ENCODE measurements at places on chromosomes 12 and 14.

DNA sequence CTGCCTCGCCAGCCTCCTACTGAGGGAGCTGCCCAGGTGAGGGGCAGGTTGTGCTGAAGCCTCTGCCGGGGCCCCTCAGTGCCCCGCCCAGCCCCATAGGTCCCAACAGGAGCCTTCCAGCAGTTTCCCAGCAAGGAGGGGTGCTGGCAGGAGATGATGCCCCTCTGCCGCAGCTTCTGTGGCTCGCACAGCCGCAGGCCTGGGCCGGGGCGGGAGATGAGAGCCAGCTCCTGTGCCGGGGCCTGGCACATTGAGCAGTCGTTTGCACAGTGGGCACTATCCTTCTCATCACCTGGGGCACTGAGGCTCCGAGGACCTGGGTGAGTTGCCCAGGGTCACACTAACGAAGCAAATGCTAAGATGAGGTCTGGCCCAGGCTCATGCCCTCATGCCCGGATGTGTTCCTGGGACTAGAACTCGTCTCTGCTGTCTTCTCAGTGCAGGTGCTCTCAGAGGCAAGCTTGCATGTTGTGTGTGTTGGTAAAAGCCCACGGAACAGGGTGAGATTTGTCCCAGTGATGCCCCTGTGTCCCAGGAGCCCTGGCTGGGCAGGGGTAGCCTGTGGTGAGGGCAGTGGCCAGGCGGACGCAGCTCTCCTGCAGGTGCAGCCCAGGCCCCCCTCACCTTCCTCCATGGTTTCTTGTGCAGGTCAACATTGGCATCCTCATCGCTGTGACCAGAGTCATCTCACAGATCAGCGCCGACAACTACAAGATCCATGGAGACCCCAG lies 177.5 kb downstream of the ADGRD1 start:
- DNase-seq = no peak
- no peaks in the 10 kb centered on the region for H3K4me1 ChIP-seq
- H3K36me3 ChIP-seq = no peaks in the 10 kb centered on the region
- no peak overlapping the region for H3K27ac ChIP-seq
- H3K27me3 ChIP-seq = no peaks in the 10 kb centered on the region

DNA sequence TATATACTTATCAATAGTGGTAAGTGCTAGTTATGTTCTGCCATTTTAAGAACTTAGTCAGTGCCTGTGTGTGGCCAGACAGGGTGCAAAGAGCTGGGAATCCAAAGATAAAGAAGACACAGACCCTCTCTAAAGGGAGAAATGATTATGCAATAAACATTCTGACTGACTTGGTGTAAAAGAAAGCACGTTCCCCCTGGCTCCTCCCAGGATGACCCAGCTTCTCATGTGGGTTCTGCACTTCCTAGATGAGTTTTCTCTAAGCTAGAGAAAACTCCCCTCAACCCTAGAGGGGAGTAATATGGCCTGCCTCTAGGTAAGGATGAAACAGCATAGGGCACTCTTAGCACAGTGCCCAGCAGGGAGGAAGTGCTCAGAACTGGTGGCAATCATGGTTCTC lies 231.2 kb downstream of the VRK1 start:
- H3K27ac ChIP-seq = no peak overlapping the region
- H3K36me3 ChIP-seq = no peaks in the 10 kb centered on the region
- DNase-seq = no peak
- H3K27me3 ChIP-seq = no peaks in the 10 kb centered on the region
- no peak overlapping the region for H3K4me3 ChIP-seq

- peaks cover 10% of the 10 kb centered on the region for H3K4me1 ChIP-seq
- H3K4me3 ChIP-seq = no peak overlapping the region
- no peaks in the 10 kb centered on the region for H3K27me3 ChIP-seq
- no peak overlapping the region for H3K27ac ChIP-seq
Measured at GRCh38 chr12:42450248-42450647, 124.3 kb downstream of the PPHLN1 start.

GRCh38 chr14:93023039-93023438 lies 92.7 kb downstream of the ITPK1 start:
- H3K36me3 ChIP-seq = no peaks in the 10 kb centered on the region
- no peak overlapping the region for H3K4me3 ChIP-seq
- no peaks in the 10 kb centered on the region for H3K4me1 ChIP-seq
- no peaks in the 10 kb centered on the region for H3K27me3 ChIP-seq
- peak; percentile 36 for DNase-seq
- peak overlapping the region; percentile 63 for H3K27ac ChIP-seq

DNA sequence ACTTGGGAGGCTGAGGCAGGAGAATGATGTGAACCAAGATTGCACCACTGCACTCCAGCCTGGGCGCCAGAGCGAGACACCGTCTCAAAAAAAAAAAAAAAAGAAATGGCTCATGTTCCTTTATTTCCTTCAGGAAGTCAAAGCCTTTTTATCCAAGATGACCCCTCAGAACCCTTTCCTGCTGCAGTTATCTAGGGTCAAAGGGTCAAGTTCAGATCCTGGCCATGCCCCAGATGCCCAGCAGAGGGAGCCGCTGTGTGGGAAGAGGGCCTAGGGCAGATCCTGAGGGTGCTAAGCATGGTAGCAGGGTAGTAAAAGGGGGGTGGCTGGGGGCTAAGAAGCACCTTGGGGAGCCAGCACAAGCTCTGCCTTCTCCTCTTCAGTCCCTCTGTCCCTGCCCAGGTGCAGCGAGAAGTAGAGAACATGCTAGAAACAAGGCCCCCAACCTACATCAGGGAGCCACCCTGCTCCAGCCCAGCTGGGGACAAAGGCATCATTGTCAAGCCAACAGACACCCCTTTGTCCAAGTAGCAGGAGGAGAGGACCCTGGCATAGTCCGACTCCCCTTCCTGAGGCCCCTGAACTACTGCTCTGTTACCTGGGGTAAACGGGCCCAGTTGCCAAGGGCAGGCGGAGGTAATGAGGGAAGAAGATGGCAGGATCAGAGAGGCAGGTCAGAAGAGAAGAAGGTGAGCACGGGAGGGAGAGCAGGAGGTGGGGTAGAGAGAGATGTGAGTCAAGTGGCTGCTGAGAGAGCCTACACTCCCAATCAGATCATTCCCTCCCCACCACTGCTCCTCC lies 6.5 kb downstream of the NFE2 start:
- H3K4me1 ChIP-seq = 0 out of 2 replicates have a peak, but pooled peaks cover 7% of the 10 kb centered on the region
- no peaks in the 10 kb centered on the region for H3K27me3 ChIP-seq
- peak; percentile 78 for DNase-seq
- H3K36me3 ChIP-seq = no peaks in the 10 kb centered on the region

DNA sequence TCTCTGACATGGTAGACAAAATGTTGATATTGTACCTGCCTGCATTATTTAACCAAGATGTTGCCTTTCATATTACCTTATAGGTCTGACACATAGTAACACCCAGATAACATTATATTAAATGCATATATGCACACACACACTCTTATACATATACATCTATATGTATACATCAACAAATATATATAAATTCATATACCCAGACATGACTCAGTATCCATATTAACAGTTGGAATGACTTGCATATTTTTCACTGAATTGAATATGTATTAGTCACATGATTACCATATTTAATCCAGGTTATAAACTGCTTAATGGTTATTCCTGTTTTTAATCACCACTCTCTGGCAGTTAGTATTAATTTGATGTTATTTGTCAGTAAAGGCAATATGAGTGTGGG lies 85.2 kb downstream of the PAX9 start:
- no peaks in the 10 kb centered on the region for H3K27me3 ChIP-seq
- H3K4me3 ChIP-seq = no peak overlapping the region
- no peaks in the 10 kb centered on the region for H3K36me3 ChIP-seq
- no peak for DNase-seq

DNA sequence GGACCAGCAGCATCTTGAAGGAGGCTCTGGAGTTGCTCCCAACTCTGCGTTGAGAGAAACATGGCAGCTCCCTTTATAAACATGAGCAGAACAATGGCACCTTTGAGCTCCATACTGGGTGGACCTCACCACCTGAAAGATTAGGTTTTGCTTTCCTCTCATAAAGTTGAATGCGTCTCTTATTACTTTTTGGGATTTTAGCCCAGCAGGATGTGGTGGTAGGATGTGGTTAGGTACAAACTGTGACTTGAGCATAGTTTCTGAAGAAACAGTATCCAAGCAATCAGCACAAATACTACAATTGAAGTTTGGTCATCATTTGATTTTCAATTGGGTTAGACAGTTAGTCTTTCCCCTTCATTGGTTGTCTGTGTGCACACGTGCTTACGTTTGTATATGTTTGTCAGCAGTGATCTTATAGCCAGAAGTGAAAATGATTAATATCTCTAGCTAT lies at the start of gene PRR4:
Gene PRR4 (minus strand): TSS at position 51 of the 454 bp plus-strand sequence. CDS start 38 bp downstream, at position 13.
- no peak for DNase-seq
- H3K4me3 ChIP-seq = no peak within 1 kb of the TSS
- no peak within 1 kb of the TSS for H3K27ac ChIP-seq
- H3K36me3 ChIP-seq = no peaks in the 10 kb centered on the region

DNA sequence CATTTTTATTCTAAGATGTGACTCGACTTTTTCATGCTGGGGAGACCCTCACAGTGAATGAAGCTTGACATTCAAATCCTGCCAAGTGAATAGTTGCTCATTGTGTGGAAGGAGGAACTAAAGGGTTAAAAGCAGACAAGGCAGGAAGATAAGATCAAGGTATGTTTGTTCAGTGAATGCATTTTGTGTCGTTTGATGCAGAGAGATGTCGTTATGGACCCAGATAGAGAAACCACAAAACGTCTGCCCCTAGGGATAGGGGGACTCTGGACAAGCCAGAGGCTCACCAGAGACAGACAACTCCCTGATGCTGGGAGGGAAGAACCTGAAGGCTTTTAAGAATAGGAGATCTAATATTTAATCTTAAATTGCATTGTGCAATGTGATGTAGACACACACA lies 72.5 kb upstream of the MYL2 start:
- no peaks in the 10 kb centered on the region for H3K36me3 ChIP-seq
- no peak overlapping the region for H3K27ac ChIP-seq
- peaks cover 9% of the 10 kb centered on the region for H3K4me1 ChIP-seq
- no peak overlapping the region for H3K4me3 ChIP-seq
- H3K27me3 ChIP-seq = no peaks in the 10 kb centered on the region

- H3K36me3 ChIP-seq = no peaks in the 10 kb centered on the region
- H3K27me3 ChIP-seq = no peaks in the 10 kb centered on the region
- peak overlapping the region; percentile 17 for H3K27ac ChIP-seq
- no peak overlapping the region for H3K4me3 ChIP-seq
- DNase-seq = no peak
Measured at GRCh38 chr14:105502446-105503295, 11.6 kb downstream of the TEDC1 start.

- H3K27me3 ChIP-seq = no peaks in the 10 kb centered on the region
- no peaks in the 10 kb centered on the region for H3K36me3 ChIP-seq
- no peak overlapping the region for H3K4me3 ChIP-seq
- H3K4me1 ChIP-seq = no peaks in the 10 kb centered on the region
- no peak overlapping the region for H3K27ac ChIP-seq
Measured at GRCh38 chr12:66753810-66754209, 74.9 kb upstream of the GRIP1 start.

GRCh38 chr12:58883576-58884334 lies 36.5 kb downstream of the LRIG3 start:
- no peak overlapping the region for H3K4me3 ChIP-seq
- H3K36me3 ChIP-seq = no peaks in the 10 kb centered on the region
- no peak for DNase-seq
- no peaks in the 10 kb centered on the region for H3K4me1 ChIP-seq
- H3K27ac ChIP-seq = no peak overlapping the region

- no peak overlapping the region for H3K4me3 ChIP-seq
- H3K36me3 ChIP-seq = no peaks in the 10 kb centered on the region
- no peaks in the 10 kb centered on the region for H3K27me3 ChIP-seq
- H3K4me1 ChIP-seq = peaks cover 14% of the 10 kb centered on the region
- no peak overlapping the region for H3K27ac ChIP-seq
Measured at GRCh38 chr12:50059440-50060119, 2.2 kb downstream of the ASIC1 start.

- no peak overlapping the region for H3K27ac ChIP-seq
- H3K4me3 ChIP-seq = no peak overlapping the region
- no peak for DNase-seq
Measured at GRCh38 chr14:104931771-104932675, 7.3 kb downstream of the PLD4 start.

DNA sequence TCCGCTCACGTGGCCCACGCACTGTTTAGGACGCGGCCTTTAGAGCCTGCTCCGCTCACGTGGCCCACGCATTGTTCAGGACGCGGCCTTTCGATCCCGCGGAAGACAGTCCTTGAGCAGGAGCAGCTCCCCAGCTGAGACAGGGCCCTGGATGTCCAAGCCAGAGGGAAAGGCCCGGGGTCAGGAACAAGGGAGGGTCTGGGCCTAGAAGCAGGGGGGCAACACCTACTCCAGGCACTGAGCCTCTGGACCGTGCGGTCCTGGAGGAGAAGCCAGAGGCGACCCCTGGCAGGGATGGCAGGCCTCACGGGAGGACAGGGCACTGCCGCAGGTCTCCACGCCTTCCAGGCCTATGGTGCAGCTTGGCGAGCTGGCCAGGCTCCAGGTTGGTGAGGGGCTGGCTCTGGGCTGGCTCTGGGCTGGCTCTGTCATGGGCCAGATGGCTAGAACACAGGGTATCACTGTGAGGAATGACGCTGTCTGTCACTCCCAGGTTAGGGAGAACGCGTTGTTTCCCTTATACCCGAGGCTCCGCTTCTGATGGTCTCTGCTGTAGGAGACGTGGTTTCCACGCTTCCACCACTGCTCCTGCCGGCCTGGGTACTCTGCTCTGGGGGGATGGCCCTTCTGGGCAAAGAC lies 341.7 kb downstream of the TMEM121 start:
- no peak overlapping the region for H3K4me3 ChIP-seq
- H3K36me3 ChIP-seq = no peaks in the 10 kb centered on the region
- no peak overlapping the region for H3K27ac ChIP-seq
- DNase-seq = no peak
- H3K27me3 ChIP-seq = no peaks in the 10 kb centered on the region

GRCh38 chr12:122668268-122668667 lies 34.9 kb downstream of the HCAR2 start:
- DNase-seq = no peak
- H3K27ac ChIP-seq = no peak overlapping the region
- no peaks in the 10 kb centered on the region for H3K27me3 ChIP-seq
- no peak overlapping the region for H3K4me3 ChIP-seq
- no peaks in the 10 kb centered on the region for H3K4me1 ChIP-seq
- H3K36me3 ChIP-seq = no peaks in the 10 kb centered on the region

- no peaks in the 10 kb centered on the region for H3K27me3 ChIP-seq
- no peak for DNase-seq
- H3K4me3 ChIP-seq = no peak overlapping the region
- no peak overlapping the region for H3K27ac ChIP-seq
Measured at GRCh38 chr12:92363295-92364146, 217.9 kb upstream of the BTG1 start.

DNA sequence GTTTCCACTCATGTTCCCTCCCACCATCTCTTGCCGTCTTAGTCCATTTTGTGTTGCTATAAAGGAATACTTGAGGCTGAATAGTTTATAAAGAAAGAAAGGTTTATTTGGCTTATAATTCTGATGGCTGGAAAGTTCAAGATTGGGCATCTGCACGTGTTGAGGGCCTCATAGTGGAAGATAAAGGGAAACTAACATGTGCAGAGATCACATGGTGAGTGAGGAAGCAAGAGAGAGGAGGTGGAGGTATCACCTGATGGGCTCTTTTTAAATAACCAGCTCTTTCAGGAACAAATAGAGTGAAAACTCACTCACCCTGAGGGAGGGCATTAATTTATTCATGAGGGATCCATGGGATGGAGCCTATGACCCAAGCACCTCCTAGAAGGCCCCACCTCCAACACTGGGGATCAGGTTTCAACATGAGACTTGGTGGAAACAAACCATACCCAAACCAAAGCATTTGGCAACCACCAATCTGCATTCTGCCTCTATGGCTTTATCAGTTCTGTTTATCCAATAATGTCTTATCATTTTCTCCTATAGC lies 29.5 kb downstream of the MYO1H start:
- DNase-seq = no peak
- no peak overlapping the region for H3K27ac ChIP-seq
- no peak overlapping the region for H3K4me3 ChIP-seq
- no peaks in the 10 kb centered on the region for H3K36me3 ChIP-seq
